ENCODE measurements at places on chromosomes 3 and 15.

- no peak for DNase-seq
Measured at GRCh38 chr3:131004603-131005002, 22.0 kb downstream of the ASTE1 start.

GRCh38 chr3:184196536-184196935, 10.5 kb downstream of the ABCF3 start:
- DNase-seq = no peak

GRCh38 chr3:160130950-160131349, 94.3 kb upstream of the C3orf80 start:
- DNase-seq = no peak

GRCh38 chr3:94996743-94997142, 933.9 kb downstream of the NSUN3 start:
- DNase-seq = no peak

DNA sequence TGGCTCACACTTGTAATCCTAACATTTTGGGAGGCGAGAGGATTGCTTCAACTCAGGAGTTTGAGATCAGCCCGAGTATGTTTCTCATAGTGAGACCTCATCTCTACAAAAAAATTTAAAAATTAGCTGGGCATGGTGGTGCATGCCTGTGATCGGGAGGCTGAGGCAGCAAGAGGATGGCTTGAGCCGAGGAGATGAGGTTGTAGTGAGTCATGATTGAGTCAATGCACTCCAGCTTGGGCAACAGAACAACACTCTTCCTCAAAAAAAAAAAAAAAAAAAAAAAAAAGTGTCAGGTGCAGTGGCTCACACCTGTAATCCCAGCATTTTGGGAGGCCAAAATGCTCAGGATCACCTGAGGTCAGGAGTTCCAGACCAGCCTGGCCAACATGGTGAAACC, 2.4 kb downstream of the RPL39L start:
- no peak for DNase-seq

- DNase-seq = no peak
Measured at GRCh38 chr15:57797110-57797509, 90.6 kb downstream of the POLR2M start.

DNA sequence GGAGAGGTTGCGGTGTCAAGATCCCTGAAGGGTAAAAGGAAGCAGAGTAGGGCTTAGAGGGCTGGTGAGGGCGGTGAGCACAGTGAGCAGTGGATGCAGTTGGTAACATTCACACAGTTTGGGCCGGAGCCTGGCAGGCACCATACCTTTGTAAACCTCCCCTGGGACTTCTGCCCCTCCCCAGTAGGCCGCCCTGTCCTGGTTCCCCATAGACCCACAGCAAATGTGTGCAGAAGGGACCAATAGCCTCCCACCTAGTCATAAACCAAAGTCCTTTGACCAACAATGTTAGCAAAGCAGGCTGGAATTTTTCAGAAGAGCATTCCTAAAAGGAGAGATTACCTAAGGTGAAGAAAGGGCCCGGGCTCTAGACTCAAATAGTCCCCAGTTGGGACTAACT, 1.7 kb upstream of the PHGR1 start:
- no peak for DNase-seq

GRCh38 chr3:148730676-148731075, 33.0 kb downstream of the AGTR1 start:
- no peak for DNase-seq

- no peak for DNase-seq
Measured at GRCh38 chr15:58190419-58190818, 52.2 kb downstream of the AQP9 start.

DNA sequence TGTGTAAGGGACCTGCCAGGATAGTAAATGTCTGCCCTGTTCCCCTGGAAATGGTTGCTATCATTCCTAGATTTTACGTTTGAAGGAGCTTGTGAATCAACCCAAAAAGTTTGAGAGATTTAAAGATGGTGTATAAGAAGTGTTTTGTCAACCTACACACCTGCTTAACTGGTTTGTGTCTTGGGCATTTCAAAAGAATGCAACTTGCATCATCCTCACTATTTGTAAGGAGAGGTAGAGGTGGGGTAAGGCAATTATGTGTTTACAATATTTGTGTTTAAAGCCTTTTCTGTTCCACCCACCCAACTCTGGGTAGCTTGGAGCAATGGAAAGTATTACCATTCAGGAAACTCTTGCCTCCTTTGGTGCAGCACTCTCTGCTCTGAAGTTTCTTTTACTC, 314.2 kb upstream of the RARB start:
- DNase-seq = no peak

GRCh38 chr3:196499807-196500524, 3.6 kb downstream of the RNF168 start:
- no peak for DNase-seq

DNA sequence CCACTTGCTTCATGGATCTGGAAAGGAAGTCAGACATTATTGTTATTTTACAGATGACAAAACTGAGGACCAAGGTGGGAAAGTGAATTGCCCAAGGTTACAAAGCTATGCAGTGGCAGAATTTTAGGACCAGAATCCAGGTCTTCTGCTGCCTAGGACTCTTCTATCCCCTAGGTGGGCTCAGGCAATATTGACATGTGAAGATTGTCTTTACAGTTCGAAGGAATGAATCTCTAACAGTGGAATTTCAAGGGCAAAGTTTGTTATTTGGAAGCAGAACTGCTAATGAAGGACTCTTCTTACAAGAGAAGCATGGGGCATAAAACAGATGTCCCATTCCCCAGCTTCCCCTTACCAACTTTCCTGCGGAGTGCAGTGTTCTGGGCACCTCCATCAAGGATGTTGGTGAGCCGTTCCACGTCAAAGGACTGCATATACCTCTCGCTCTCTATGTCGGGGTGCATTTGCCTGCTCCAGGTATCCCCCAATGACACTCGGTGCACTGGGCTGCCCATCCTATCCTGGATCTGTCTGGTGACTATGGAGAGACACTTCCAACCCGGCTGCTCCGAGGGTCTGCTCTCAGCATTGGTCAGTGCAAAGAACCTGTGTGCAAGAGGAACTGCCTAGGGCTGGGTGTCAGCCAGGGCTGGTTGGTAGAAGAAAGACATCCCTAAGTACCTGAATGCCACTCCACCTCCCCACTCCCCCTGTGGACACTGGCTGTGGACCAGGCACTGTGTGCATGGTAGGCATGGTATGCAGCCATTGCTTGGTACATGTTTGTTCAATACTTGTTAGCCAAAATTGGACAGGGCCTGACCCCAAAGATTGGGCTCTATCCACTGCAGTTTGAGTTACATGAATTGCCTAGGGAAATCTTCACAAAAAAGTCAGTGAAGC, 2.1 kb downstream of the ACOX2 start:
- no peak for DNase-seq

DNA sequence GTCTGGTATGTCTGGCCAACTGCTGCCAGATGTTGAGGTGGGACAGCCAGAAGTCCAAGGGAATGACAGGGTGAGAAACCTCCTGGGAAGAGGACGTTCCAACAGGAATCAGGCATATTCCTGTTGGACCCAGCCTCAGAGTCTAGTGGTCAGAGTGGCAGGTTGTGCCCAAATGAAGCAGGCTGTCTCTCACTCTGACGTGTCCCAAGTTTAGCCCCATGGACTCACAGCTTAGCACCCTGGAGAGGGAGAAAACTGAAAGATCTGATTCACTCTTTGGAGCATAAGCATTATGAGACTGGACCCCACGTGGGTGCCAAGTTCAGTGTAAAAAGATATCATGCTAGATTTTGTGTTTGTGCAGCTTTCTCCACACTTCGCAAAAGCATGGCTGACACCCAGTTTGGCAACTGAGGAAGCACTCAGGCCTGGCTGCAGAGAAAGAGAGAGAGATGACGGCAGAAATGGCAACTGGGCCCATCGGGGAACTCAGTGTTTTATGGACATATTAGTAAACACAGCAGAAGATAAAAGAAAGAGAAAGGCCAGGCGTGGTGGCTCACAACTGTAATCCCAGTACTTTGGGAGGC, 88.2 kb upstream of the LMCD1 start:
- DNase-seq = no peak

DNA sequence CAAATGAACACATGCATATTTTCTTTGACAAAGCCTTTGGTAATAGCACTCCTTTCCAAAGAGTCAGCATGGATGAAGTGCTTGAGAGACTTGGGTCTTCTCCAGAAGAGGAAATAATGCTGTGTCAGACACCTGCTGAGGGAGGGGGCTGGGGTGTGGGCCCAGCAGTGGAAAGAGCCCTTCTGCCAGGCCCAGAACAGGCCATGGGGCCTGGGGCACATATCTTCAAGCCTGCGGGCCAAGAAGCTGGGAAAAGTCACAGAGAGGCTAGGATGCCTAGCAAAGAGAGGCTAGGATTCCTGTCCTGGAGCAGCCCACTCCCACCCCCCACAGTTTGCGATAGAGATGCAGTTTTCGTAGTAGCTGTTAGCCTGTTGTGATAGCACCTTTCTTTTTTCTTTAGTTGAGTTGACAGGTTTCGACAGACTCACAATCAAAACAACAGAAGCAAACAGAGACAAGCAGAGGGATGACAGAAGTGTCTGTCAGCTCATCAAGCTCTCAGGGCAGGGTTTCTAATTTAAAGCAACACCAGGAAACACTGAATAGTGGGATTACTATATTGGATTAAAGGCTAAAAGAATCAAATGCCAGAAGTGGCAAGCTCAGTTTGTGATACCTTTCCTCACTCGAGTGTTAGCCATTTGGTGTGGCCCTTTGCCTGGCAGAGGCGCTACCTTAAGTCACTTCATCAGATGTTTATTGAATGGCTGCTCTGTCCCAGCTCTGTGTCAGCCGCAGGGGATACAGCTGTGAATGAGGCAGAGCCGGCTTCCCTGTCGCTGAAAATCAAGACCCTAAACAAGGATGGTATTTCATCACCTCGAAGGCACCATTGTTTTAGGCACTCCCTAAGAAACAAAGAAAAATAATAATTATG, 19.0 kb downstream of the CMTM7 start:
- no peak for DNase-seq

- DNase-seq = no peak
Measured at GRCh38 chr3:16994854-16995525, 110.2 kb downstream of the PLCL2 start.

GRCh38 chr3:13563911-13564310, 15.0 kb downstream of the FBLN2 start:
- DNase-seq = no peak

DNA sequence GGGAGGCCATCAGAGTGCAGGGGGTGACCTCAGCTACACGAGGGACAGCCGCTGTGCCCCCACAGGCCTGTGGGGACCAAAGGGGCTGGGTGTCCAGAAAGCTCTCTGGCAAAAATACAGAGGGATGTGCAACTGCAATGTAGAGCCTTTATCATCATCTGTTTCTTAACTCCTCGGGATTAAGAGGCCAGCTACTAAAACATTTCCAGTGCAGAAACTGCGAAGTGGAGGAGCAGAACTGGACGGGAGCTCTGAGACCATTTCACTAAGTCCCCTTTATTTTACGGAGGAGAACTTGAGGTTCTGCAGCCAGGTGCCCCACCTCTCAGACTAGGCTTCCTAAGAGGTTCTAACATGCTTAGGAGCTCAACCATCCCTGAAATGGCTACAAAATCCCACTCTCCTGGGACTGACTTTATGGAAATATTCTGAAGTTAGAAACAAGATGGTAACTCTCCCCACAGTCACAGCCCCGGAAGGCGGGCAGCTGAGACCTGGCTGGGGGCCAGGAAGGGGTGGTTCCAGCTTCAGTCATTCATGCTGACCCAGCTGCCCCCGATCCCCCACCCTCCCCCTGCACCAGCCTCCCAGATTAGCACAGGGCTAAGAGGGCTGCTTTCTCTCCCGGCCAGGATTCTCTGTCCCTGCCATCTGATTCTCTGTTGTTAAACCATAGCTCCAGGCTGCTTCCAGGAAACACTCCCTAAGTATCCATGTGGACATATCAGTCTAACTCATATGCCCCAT, 40.3 kb downstream of the UMPS start:
- no peak for DNase-seq

DNA sequence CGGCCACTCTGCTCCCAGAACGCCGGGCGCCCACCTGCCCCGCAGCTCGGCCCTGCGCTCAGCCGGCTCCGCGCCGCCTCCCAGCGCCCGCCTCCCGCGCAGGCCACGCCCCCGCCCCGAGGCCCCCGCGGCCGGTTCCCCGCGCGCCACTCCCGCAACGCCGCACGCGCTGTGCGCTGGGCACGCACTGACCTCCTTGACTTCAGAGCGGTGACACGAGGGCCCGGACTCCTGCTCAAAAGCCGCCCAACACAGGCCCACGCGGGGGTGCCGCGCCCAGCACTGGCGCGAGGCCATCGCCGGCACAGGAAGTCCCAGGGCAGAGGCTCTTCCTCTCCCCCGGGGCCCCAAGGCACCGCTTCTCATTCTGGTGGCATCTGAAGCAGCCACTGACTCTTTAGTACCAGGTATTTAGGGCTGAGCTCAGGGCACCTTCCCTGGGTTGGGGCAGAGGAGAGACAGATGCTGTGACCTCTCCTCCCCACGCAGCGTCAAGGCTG, 12.4 kb downstream of the TNK2 start:
- DNase-seq = peak; percentile 37

GRCh38 chr3:128435058-128435457, 31.6 kb downstream of the DNAJB8 start:
- DNase-seq = no peak

GRCh38 chr3:9067352-9067975, 104.2 kb upstream of the RAD18 start:
- no peak for DNase-seq

GRCh38 chr3:65174713-65175112, 486.9 kb upstream of the ADAMTS9 start:
- no peak for DNase-seq

DNA sequence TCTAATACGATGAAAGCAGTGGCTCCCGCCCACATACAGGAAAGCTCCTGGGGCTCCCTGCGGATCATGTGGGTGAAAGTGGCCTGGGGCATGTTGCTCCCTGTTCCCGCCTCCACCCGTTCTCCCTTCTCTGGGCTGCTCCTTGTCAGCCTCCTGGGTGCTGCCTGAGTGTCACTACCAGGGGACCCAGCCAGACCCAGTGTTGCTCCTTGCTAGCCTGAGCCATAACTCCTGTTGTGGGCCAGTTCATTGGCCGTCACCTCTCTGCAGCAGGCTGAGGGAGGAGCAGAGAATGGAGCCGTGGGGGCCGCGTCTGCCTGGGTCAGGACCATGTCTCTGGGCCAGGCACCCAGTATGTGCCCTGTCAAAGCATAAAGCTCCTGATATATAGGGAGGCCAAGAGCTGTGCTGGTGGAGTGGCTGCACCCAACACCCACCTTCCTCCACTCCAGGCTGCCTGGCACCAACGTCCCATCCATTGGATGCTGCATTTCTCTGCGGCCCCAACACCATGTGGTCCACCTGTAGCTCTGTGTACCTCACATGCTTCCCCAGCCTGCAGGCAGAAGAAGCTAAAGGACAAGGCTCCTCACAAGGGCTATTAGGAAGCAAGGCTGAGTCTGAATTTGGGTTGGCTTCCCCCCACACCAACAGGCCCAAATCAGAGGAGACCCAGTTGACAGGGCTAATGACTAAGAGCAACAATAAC, 40.5 kb downstream of the KLF13 start:
- no peak for DNase-seq

GRCh38 chr3:23691357-23691895, 114.3 kb upstream of the UBE2E1 start:
- DNase-seq = no peak

- peak; percentile 2 for DNase-seq
Measured at GRCh38 chr15:79769069-79769481, 127.7 kb downstream of the MTHFS start.

GRCh38 chr3:153210146-153210545, 48.1 kb downstream of the RAP2B start:
- DNase-seq = no peak
